HCT116 (cell line): ENCODE measurements at places on chromosomes 16 and 17. TPM values are rescaled to one million over a fixed set of nuclear protein-coding genes. Genes with fewer than 3 reads are reported as not detected.

MAF gene
- 0.27 TPM for total RNA-seq

SLFN14 gene
- total RNA-seq: not detected

SLC6A2 gene
- total RNA-seq: not detected

NPIPB6 gene
- 2.1 TPM for total RNA-seq

GINS3 gene
- total RNA-seq: 12.1 TPM

FAM222B gene
- 22.7 TPM for total RNA-seq

IGF2BP1 gene
- 0.91 TPM for total RNA-seq

TBC1D26 gene
- 1.1 TPM for total RNA-seq

CYGB gene
- total RNA-seq: 0.66 TPM

- H3K4me1 ChIP-seq: peaks cover 81% of the 10 kb centered on the region
- H3K36me3 ChIP-seq: no peaks in the 10 kb centered on the region; the same call in 1 of the 2 replicates
- DNase-seq: no peak
- H3K4me3 ChIP-seq: no peak overlapping the region
Measured at GRCh38 chr17:57899822-57900221, 50.0 kb upstream of the MRPS23 start.

DNA sequence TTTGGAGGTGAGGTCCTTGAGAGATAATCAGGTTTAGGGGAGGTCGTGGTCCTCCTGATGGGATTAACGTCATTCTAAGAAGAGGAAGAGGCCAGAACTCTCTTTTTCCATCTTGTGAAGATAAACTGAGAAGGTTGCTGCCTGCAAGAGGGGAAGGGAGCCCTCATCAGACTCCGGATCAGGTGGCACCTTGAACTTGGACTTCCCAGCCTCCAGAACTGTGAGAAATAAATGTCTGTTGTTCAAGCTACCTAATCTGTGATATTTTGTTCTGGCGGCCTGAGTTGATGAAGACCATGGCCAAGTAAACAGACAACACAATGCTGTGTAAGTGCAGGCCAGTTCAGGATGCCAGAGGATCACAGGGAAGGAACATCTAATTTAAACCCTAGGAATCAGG lies 10.9 kb upstream of the PRKCB start:
- no peak for DNase-seq
- H3K4me1 ChIP-seq: no peaks in the 10 kb centered on the region
- H3K36me3 ChIP-seq: no peaks in the 10 kb centered on the region
- 0 out of 2 replicates have a peak, but pooled peaks cover 9% of the 10 kb centered on the region for H3K27me3 ChIP-seq
- H3K27ac ChIP-seq: no peak overlapping the region
- no peak overlapping the region for H3K4me3 ChIP-seq

- H3K27ac ChIP-seq: no peak overlapping the region
- H3K4me1 ChIP-seq: no peaks in the 10 kb centered on the region
- no peaks in the 10 kb centered on the region for H3K36me3 ChIP-seq
- DNase-seq: no peak
- no peaks in the 10 kb centered on the region for H3K27me3 ChIP-seq
- no peak overlapping the region for H3K4me3 ChIP-seq
Measured at GRCh38 chr17:28878158-28878910, 19.2 kb downstream of the FLOT2 start.

DNA sequence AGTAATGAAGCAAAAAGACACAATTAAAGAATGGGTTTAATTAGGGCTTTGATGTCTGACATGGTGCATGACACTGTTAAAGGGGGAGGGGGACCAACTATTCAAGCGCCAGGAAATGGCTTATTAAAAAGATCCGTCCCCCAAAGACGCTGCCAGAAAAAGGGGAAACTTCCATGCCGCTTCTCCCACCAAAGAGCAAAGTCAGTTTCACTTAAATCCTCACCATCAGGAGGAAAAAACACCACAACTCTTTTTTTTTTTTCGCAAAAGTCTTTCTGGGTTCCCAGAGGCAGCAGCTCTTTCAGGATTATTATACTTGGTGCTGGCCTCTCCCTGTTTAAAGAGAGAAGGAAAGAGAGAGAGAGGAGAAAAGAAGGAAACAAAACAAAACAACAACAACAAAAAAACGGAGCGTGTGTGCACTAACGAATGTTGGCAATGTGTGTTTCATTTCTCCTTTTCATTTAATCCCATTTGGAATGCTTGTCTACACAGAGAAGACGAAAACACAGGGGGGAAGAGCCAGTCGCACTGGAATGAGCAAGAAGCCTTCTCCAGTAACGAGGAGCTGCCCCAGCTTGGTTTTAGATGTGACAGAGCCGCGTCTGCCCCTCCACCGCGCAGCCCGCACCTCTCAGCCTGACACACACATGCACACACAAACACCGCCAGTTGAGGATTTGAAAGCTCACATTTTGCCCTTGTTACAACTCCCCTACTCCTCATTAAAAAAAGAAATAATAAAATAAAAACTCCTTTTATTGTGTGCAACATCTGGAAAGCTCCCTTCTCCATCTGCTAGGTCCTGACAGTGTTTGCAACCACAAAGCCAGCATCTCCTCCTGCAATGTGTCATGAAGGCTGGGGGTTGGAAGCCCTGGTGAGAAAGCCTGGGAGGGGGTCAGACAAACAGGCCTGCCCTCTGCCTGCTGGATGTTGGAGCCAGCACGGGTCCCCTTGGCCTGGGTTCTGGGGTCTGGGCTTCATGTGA lies 32.7 kb upstream of the AXIN2 start:
- no peak for DNase-seq
- no peaks in the 10 kb centered on the region for H3K27me3 ChIP-seq
- no peaks in the 10 kb centered on the region for H3K36me3 ChIP-seq

- H3K4me1 ChIP-seq: no peaks in the 10 kb centered on the region
- H3K27me3 ChIP-seq: peaks cover 8% of the 10 kb centered on the region; the same call in 1 of the 2 replicates
- H3K4me3 ChIP-seq: no peak overlapping the region
Measured at GRCh38 chr16:27907457-27907972, 156.0 kb downstream of the GSG1L start.

- H3K27me3 ChIP-seq: no peaks in the 10 kb centered on the region
- DNase-seq: no peak
- H3K4me1 ChIP-seq: 0 out of 2 replicates have a peak, but pooled peaks cover 3% of the 10 kb centered on the region
Measured at GRCh38 chr16:12576878-12577277, 226.8 kb downstream of the CPPED1 start.

DNA sequence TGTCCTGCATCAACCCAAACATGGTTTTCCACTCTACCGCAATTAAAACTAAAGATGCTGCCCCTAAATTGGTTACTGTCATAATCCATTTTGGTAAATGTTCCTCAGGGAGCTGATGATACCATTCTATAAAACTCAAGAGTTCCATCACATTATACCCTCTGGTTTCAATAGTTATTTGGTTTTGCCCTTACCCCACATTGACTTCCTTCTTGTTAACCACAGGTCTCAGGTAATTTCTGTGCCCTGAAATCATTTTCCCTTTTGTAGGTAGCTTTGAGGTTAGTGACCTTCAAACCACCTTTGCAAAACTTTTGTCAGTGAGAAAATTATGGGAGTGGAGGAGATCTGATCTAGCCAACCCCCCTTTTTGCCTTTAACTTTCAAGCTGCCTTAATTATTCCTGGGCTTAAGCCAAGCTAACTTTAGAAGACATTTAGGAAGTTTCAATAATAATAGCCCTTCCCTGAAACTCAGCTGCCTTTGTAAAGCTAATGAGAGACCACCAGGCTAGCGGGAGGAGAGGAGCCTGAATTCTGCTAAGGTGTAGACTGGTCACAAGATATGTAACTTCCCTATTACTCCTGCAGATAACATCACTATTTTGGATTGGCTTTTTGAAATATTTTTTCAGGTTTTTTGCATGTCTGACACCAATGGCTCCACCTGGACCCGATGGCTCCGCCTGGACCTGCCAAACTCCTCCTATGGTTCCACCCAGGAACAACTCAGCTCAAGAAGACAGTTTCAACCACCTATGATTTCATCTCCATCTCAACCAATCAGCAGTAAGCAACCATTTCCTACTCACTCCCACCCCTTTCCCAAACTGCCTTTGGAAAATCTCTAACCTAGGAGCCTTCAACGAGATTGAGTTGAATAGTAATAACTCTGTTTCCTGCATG lies 224.9 kb downstream of the HS3ST3B1 start:
- no peak overlapping the region for H3K4me3 ChIP-seq
- H3K36me3 ChIP-seq: no peaks in the 10 kb centered on the region
- no peak for DNase-seq
- H3K27me3 ChIP-seq: no peaks in the 10 kb centered on the region

GRCh38 chr16:25625620-25626019 lies 66.1 kb upstream of the HS3ST4 start:
- no peak overlapping the region for H3K27ac ChIP-seq
- no peak for DNase-seq
- H3K27me3 ChIP-seq: peaks cover 12% of the 10 kb centered on the region; the same call in 1 of the 2 replicates

DNA sequence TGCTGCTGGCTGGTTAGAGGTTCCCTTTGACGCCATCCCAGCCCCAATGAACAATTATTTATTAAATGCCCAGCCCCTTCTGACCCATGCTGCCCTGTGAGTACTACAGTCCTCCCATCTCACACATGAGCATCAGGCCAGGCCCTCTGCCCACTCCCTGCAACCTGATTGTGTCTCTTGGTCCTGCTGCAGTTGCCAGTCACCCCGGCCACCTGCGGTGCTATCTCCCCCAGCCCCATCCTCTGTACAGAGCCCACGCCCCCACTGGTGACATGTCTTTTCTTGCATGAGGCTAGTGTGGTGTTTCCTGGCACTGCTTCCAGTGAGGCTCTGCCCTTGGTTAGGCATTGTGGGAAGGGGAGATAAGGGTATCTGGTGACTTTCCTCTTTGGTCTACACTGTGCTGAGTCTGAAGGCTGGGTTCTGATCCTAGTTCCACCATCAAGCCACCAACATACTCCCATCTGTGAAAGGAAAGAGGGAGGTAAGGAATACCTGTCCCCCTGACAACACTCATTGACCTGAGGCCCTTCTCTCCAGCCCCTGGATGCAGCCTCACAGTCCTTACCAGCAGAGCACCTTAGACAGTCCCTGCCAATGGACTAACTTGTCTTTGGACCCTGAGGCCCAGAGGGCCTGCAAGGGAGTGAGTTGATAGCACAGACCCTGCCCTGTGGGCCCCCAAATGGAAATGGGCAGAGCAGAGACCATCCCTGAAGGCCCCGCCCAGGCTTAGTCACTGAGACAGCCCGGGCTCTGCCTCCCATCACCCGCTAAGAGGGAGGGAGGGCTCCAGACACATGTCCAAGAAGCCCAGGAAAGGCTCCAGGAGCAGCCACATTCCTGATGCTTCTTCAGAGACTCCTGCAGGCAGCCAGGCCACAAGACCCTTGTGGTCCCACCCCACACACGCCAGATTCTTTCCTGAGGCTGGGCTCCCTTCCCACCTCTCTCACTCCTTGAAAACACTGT lies 11.3 kb downstream of the CX3CL1 start:
- 0 out of 2 replicates have a peak, but pooled peaks cover 3% of the 10 kb centered on the region for H3K27me3 ChIP-seq
- no peak for DNase-seq
- no peak overlapping the region for H3K4me3 ChIP-seq
- H3K4me1 ChIP-seq: no peaks in the 10 kb centered on the region
- no peak overlapping the region for H3K27ac ChIP-seq
- H3K36me3 ChIP-seq: no peaks in the 10 kb centered on the region

- DNase-seq: no peak
- peaks cover 40% of the 10 kb centered on the region for H3K4me1 ChIP-seq
- H3K36me3 ChIP-seq: peaks cover 2% of the 10 kb centered on the region; the same call in 1 of the 2 replicates
- H3K4me3 ChIP-seq: peak overlapping the region; percentile 98
Measured at GRCh38 chr17:75271955-75272847, 1.2 kb upstream of the MIF4GD start.
